Adipocyte (in vitro differentiated cells): ENCODE measurements at places on chromosomes 16 and 17.

DNA sequence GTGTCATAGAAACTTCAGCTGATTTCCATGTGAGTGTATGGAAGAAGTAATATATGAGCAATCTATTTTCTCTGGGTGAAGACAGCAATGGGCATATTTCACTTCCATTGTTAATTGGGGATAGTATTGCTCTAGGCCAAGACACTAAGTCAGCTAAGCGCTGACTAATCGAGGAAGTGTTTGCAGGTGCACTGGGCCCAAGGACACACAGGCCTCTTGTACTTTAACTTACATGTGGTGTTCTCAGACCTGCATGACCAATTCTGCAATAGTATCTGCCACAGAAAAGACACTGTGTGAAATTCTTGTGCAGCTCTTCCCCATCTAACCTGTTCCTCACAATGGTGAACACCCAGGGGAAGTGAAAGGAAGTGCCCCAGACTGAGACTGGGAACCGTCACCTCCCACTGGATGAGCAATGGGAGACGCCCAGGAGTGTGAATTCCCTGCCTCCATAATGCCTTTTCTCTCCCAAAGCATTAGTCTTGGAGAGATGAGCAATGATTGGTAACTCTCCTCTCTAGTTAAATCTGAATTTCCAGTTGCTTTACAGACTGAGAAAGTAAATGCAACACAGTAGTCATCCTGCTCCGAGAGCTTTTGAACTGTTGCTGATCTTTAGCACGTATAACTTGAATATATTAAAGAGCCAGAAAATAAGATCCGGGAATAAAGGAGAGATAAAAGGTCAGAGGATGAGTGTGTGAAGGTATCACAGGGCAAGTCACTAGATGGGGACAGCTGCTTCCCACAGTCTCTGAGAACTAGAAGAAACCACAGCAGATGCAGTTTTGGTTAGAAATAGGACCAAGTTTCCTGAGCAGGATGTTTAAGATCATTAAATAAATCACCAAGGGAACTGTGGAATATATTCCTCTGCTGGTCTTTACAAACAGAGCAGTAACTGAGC lies 82.6 kb downstream of the CDK5R1 start:
- no peak for DNase-seq

GRCh38 chr16:56669005-56669839 lies at the start of gene MT1H:
Gene MT1H (plus strand): TSS chr16:56669814. CDS start chr16:56669885, 71 bp downstream.
- DNase-seq: no peak

GRCh38 chr17:45639297-45639849 lies 144.7 kb upstream of the CRHR1 start:
- DNase-seq: peak; percentile 52

- DNase-seq: no peak
Observed at GRCh38 chr16:21081329-21081728, 69.3 kb downstream of the DNAH3 start.

GRCh38 chr16:52090080-52090479 lies 456.9 kb downstream of the TOX3 start:
- no peak for DNase-seq

DNA sequence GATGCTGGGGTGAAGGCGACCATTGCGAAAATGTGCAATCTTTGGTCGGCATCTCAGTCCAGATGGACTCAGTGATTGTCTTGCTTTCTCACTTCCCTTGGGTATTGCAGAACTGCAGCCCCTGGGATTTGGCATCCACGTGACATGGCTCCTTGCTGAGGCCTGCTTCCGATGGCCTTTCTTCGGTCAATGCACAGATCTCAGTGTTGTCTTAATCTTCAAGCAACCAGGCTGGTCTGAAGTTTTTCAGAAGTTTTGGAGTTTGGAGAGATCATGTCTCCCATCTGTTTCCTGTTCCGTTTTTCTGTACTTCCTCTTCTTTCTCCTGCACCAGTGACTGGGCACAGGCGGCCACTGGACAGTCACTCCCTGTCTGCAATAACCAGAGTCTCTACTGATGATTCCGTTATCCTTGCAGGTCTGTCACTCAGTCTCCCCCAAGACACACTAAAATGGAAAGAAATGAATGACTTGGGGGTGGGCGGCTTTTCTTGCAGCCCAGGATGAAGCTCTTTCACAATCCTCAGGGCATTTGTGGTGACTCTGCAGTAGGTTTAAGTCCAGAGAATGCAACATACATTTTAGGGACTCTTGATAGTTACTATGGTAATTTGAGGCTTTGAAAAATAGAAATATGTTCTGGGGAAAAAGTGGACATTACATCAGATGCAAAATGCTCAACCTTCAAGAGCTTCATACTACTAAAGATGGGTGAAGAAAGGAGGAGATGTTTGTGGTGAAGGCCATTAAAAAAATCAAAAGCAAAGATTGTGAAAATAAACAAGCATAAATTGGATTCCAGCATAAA lies 106.3 kb upstream of the ZFHX3 start:
- DNase-seq: peak; percentile 45

GRCh38 chr17:39617446-39618245 lies 9.1 kb upstream of the PPP1R1B start:
- DNase-seq: peak; percentile 73

DNA sequence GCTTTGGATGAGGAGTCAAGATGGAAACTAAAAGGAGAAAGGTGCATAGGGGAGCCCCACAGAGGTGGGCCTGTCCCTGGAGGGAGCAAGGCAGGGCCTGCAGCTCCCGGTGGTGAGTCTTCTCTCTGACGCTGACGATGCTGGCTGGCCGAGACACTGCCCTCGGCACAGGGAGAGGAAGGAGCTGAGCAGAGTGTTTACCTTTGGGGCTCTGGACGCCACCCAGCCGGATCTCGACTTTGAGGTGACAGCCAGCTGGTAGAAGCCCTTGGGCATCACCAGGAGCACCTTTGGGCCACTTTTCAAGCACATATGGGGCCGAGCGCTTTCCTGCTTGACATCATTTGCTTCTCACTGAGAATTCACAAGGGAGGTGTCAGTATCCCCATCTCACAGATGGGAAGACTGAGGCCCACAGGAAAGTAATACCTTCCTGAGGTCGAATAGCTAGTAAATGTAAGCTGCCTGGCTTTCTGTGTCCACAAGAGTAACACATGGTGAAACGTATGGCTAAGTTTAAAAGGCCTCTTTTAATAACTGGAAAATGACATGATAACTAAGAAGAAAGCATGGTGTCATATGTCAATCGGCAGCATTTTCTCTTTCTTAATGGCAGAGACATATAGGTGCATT lies 294.3 kb upstream of the TNRC6C start:
- no peak for DNase-seq

- DNase-seq: peak; percentile 10
Observed at GRCh38 chr16:72286936-72287620, 115.1 kb upstream of the PMFBP1 start.
